ENCODE measurements at places on chromosomes 2 and 18.
A peak's percentile ranks its signal among the peaks of the same experiment; 100 is the strongest.

DNA sequence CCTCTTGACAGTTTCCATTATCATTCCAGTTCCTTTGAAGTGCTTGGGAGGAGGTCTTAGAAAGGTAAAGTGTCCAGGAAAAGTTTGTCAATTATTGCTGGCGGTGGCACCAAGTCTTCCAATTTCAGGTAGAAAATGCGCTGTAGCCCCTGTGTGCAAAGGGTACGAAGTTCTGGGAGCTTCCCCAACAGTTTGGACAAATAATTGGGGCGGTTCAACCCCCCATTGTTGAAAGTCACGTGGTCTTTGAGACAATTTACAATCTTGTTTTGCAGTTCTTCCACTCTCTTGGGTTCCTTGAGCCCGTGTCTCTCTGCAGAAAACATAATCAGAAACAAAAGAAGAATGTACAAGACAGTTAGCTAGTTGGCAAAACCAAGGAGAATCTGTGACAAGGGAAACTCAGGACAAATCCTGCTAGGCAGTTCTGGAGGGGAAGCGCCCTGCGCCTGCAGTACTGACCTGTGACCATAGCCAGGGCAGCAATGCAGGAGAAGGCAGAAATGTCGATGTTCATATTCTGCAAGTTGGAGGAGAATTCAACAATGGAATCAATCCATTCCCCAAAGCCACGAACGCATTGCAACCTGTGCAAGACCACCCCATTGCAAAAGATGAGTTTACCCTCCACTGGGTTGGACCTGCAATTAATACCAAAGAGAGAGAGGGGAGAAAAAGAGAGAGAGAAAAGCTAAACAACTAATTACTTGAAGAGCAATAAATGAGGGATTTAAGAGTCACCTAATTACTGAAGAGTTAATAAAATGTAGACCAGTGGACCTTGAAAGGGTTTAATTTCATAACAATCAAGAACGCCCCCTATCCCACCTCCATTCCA is 6.6 kb downstream of the NR4A2 start:
- DNase-seq: no peak

DNA sequence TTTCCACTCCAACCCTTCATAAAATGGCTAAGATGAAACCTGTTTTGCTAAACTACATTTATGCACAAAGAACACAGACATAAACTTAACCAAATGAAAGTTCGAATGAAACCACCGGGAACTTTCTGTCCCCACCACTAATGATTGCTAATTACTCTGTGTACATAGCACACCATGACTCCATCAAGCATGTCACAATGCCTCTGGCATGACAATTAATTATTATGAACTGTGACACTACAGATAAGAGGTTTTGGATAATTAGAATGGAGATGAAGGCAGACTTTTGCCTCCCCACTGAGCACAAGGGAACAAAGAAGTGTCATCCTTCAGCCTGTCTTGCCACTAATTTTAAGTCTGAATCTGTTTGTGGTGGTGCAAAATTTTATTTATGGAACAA is 1.5 kb downstream of the DAPL1 start:
- DNase-seq: no peak

- DNase-seq: no peak
These were observed 103.0 kb upstream of the MSTN start for GRCh38 chr2:190165491-190165890.

DNA sequence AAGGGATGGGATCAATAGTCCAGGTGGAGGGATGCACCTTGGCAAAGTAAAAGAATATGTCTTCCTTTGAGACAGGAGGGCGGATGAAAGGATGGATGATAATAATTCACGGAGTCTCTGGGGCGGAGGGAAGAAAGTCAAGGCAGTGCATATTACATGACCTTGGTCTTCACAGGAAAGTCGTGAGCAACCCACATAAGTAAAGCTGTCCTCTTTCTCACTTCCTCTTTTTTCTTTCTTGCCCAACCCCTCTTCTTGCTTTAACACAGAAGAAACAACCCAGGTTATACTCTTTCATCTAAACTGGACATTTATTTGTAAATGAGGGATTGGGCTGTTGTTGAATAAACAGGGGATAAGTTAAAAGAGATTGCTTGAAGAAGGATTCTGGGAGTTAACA is 168.7 kb upstream of the SKOR2 start:
- no peak for DNase-seq

GRCh38 chr2:106124905-106125549 is 69.1 kb downstream of the UXS1 start:
- DNase-seq: no peak

DNA sequence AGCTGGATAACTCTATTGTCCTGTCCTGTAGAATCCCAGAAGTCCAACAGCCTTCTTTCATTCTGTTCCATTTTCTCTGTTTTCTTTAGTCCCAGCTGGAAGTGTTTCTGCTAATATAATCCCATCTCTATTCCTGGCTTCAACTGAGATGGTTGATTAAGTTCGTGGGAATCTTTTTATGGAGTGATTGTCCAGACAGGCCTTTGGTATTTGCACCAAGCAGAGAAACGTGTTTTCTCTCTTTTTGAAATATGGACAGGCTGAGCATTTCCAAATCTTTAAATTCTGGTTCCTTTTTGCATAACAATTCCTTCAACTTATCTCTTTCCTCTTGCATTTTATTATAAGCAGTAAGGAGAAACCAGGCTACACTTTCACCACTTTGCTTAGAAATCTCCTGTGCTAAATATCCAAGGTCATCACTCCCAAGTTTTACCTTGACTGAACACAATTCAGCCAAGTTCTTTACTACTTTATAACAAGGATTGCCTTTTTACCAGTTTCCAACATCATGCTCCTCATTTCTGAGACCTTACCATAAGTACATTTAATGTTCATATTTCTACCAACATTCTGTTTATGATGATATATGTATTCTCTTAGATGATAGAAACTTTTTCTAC is 108.8 kb downstream of the ZFP36L2 start:
- no peak for DNase-seq

DNA sequence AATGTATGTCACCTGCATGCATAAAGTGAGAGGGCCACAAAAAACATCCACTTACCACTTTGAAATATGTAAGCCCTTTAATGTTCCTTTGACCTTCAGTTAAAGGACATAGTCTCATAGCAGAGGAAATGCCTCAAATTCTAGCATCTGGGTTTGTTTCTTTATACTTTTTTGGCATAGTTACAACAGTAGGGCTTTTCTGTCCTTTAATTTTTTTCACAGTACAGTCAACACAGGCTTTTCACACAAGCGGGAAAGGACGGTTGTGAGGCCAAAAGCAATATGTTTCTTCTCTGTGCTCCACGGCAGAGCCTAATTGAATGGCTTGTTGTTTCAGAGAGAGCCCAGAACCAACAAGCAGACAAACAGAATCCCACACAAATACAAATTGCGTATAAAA is 57.6 kb downstream of the CRIM1 start:
- no peak for DNase-seq

DNA sequence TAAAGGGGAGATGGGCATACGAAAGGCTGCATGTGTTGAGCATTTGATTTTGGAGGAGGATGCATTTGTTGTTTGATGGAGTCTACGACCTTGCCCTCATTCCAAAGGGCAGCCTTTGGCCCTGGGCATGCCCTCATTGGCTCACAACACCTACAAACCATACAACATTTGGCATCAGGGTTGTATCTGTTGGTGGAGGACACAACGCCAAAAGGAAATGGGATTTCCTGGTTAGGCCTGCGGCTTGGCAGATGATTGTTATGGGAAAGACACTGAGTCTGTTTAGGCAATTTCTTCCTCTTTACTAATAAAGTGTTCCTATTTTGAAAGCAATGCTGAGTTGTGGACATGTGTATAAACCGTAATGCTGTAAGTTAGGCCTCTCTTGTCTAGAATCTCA is 246.9 kb downstream of the LDLRAD4 start:
- DNase-seq: no peak

GRCh38 chr2:175707322-175707721 is 294.7 kb downstream of the LNPK start:
- DNase-seq: no peak

DNA sequence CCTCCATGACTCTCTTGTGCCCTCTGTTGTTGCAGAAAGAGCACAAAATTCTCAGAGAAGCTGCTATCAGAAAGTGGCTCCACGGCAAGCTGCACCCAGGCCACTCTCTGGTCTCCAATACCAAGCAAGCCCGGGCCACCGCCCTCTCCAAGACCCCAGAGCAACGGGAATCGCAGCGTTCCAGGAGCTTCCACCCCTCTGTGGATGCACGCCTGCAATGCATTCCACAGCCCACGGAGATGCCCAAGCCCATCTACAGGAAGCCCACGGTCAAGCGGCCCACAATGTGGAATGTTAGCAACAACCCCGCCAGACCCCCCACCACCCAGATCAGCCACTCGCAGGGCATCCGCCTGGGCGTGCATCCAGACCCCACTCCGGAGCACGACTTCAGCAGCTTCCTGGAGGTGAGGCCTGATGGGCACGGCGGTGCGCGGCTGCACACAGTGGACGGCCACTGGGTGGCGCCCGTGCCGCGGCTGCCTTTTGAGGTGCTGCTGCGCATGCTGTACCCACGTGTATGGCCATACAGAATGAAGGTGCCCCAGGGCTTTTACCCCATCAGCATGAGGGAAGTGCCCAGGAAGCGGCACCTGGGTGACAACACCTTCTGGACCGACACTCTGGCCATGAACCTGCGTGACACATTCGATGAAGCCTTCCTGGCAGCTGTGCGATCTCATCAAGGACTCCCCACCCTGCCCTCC is 6.3 kb downstream of the ANKRD53 start:
- peak; percentile 62 for DNase-seq

All from neural crest cell (in vitro differentiated cells).